Glomerular endothelial cell (primary cell): ENCODE measurements at places on chromosomes 3 and 15. TPM values are rescaled to one million over a fixed set of nuclear protein-coding genes. Genes with fewer than 3 reads are reported as not detected.

SUSD5 gene
- total RNA-seq: 2.5 and 15.8 TPM in 2 replicates

CCR9 gene
- not detected in 2 replicates for total RNA-seq

ECE2 gene
- not detected in 2 replicates for total RNA-seq

CACNA1D gene
- not detected in 2 replicates for total RNA-seq

GOLGA8S gene
- 0.05 and 0.06 TPM in 2 replicates for total RNA-seq

CDHR4 gene
- not detected in 2 replicates for total RNA-seq

ACTRT3 gene
- total RNA-seq: 2.8 and 3.4 TPM in 2 replicates

CFAP92 gene
- 1.0 and 1.7 TPM in 2 replicates for total RNA-seq

RBPMS2 gene
- total RNA-seq: 0.58 and 2.5 TPM in 2 replicates

SEC22A gene
- total RNA-seq: 37.0 and 57.2 TPM in 2 replicates
